ENCODE measurements at places on chromosomes 3 and 15. TPM values are rescaled to one million over a fixed set of nuclear protein-coding genes. Genes with fewer than 3 reads are reported as not detected.

- H3K4me1 ChIP-seq = no peaks in the 10 kb centered on the region
- peaks cover 5% of the 10 kb centered on the region for H3K27me3 ChIP-seq
- peak; percentile 6 for DNase-seq
- H3K4me3 ChIP-seq = no peak overlapping the region
- H3K36me3 ChIP-seq = no peaks in the 10 kb centered on the region
Measured at GRCh38 chr3:11900824-11901223, 54.1 kb upstream of the TAMM41 start.

GRCh38 chr3:175198991-175199783 lies 340.1 kb downstream of the NAALADL2 start:
- peak; percentile 40 for DNase-seq
- no peak overlapping the region for H3K4me3 ChIP-seq
- H3K27ac ChIP-seq = no peak overlapping the region
- no peaks in the 10 kb centered on the region for H3K27me3 ChIP-seq
- no peaks in the 10 kb centered on the region for H3K36me3 ChIP-seq

DNA sequence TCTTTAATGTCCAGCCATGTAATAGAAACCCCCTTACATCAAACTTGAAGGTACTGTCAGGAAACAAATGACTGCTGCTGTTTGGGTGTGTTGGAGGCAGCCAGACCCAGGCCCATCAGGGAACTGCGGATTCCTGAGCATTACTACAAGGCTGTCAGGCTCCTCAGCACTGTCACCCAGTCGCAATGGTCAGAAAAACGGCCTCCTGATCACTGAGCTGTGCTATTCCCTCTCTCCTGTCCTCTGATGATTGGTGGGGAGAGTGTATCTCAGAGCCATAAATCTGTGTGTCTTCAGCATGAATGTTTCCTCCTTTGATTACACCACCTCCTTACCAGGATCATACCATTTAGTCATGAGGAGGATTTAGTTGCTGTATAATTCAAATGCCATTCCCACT lies 135.2 kb upstream of the GADL1 start:
- H3K36me3 ChIP-seq = no peaks in the 10 kb centered on the region
- no peaks in the 10 kb centered on the region for H3K4me1 ChIP-seq
- no peak for DNase-seq
- H3K27me3 ChIP-seq = no peaks in the 10 kb centered on the region

GRCh38 chr3:156271995-156272719 lies 151.8 kb downstream of the KCNAB1 start:
- no peak overlapping the region for H3K27ac ChIP-seq
- H3K4me3 ChIP-seq = no peak overlapping the region
- peaks cover 7% of the 10 kb centered on the region for H3K4me1 ChIP-seq
- DNase-seq = no peak
- H3K27me3 ChIP-seq = no peaks in the 10 kb centered on the region

CFAP100 gene
- total RNA-seq = not detected
